ENCODE measurements at places on chromosomes 1 and 21. TPM values are rescaled to one million over a fixed set of nuclear protein-coding genes. Genes with fewer than 3 reads are reported as not detected.

The NMNAT2 gene
- total RNA-seq = 0.13 TPM

The GBP6 gene
- total RNA-seq = not detected

The CRP gene
- total RNA-seq = not detected

The S100A12 gene
- total RNA-seq = not detected

The SH3BGR gene
- total RNA-seq = 2.7 TPM

The TMEM269 gene
- total RNA-seq = 0.25 TPM

All from mesangial cell (primary cell).